GM19239 (cell line): ENCODE measurements at places on chromosomes 3 and 15.

DNA sequence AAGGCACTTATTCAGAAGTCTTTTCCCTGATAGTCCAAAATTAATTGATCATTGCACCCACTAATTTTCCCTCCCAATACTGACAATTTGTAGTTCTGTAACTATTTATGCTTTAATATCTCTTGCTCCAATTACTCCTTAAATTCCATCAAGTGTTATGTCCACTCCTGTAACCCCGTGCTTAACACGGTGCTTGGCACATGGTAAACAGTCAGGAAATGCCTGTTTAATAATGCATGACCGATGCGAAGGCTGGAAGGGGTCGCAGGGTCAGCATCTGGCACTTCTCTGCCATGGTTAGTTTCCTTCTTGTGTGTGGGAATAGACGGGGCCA, 553 bp upstream of the SEC22A start:
- no peak for DNase-seq

DNA sequence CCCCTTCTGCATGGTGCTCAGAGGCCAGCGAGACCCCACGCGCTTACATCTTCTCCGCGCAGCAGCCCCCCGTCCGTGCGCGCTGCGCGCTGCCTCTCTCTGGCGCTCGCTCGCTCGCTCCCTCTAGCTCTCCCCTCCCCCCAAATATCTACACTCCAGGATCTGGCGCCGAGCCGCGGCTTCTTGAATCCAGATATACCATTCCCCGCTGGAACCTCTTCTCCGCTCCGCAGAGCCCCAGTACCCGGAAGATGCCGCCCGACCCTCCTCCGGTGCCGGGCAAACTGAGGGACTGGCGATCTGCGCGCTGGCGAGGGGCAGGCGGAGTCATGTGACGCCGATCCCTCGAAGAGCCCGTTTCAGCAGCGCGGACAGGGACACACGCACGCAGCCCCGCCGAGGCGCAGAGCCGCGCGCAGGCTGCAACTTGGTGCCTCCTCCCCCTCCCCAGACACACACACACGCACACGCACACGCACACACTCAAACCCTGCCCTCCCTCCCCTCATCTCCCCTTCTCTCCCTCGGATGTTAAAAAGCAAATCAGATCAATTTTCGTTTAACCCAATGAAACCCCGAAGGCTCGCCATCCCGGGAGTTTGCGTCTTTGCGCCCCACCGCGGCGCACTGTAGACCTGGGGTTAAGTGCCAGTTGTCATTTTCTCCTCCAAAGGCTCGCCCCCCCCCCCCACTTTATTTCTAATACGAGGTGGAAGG, at the start of gene RASGRF1:
Gene RASGRF1 (minus strand): TSS at position 294 of the 717 bp plus-strand sequence. CDS start 282 bp downstream, at position 12.
- DNase-seq: no peak

DNA sequence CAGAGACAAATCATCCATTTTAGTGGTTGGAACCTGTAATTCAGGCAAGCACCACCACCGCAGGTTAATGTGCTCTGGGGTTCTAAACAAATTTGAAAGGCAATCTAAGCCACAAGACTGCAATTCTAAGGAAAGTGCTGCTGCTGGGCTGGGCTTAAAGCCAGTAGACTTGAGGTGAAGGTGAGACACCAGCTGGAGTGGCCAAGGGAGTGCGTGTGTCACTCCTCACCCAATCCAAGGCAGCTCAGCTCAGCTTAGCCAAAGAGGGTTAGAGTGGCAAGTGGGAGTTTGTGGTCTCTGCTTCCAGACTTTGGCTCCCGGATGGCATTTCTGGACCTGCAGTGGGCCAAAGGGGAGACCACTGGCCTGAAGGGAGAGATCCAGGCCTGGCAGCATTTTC, 1655.6 kb downstream of the SI start:
- no peak for DNase-seq

DNA sequence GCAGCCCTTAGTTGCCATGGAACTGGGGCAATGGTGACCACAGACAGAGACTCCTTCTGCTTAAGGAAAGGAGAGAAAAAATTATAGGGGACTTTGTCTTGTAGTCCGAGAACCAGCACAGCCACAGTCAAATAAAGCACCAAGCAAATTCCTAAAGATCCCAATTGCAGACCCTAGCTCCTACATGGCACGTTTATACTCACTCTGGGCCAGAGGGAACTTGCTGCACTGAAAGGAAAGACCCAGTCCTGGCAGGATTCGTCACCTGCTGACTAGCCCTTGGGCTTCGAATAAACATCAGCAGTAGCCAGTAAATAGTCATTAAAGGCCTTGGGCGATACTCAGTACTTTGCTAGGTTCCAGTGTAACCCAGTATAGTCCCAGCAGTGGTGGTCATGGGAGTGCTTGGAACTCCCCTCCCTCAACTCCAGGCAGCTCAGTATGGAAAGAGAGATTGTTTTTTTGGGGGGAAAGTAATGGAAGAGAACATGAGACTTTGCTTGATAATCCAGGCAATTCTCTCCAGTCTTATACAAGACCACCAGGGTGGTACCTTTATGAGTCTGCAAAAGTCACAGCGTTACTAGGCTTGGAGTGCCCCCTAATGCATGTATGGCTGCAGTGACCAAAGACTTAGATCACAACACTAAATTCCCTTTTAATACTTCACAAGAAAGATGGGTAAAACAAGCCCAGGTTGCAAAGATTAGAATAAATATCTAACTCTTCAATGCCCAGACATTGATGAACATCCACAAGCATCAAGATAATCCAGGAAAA, 66.4 kb upstream of the AGTR1 start:
- no peak for DNase-seq

DNA sequence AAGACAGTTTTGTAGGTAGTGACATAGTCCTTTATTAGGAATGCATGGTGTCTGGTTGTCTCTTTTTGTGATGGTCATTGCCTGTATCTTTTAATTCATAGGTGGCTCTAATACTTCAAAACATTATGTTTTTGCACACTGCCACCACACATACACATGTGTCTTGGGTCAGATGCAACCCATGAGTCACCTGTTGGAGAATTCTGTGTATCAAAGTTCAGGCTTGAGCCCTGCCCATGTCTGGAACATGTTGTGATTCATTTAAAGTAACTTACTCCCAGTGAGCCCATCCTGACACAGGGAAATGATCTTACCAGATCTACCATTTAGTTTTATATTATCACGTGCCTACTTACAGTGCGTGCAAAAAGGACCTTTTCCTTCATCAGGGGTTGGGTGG, 142.7 kb downstream of the GHSR start:
- no peak for DNase-seq

- no peak for DNase-seq
Observed at GRCh38 chr3:141482245-141482922, 4.4 kb upstream of the RASA2 start.
